NCI-H1105 (cell line): ENCODE measurements at places on chromosomes 1 and 21.

GRCh38 chr21:20882462-20883407, 115.5 kb upstream of the NCAM2 start:
- DNase-seq = peak; percentile 53

GRCh38 chr1:184002071-184002470, 35.5 kb downstream of the COLGALT2 start:
- no peak for DNase-seq

DNA sequence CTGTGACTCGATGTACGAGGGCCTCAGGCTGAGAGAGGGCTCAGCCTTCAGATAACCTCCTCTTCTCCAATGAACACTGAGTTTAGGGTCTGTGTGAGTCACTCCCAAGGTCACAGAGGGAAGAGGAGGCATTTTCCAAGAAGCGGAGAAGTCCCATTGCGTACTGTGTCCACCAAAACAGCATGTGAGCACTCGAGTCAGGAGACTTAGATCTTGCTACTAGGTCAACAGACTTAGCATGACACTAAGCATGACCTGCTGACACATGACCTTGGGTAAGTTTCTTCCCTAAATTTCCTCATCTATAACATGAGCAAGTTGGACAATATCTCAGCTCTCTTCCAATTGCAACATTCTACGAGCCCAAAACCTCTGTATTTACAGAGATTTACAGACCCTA, 68.0 kb downstream of the PLPP3 start:
- DNase-seq = no peak

DNA sequence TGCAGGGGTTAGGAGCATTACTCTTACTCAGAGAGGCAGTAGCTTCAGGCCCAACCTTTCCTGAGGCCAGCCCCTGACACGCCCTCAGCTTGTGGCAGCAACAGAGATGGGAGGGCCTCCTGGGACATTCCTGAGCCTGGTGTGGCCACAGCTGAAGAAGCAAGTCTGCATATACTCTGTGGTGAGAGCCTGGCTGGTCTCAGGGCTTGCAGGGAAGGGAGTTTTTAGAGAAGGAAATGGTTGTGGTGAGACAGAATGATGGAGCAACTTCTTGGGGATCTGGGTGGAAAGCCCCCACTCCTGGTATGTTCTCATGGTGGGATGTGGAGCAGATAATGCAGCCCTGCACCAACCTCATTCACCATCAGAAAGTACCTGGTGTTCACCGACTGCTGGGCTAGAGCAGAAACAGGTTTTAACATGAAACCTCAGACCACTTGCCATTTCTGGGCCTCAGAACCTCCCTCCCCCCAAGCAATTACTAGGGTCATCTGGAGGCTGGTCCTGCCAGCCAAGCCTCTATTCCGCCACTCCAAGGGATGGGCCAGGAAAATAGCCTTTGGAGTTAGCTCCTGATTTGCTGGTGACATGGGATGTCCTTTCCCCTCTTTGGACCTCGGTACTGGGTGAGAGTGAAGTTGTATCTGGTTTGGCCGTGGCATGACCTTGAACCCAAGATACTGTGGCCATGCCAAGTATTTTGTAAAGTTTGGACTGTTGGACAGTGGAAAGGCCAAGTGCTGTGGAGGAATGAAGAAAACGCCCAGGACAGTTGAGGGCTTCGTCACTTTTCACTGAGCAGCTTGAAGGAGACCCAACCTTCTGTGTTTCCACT, 28.1 kb upstream of the RNF19B start:
- no peak for DNase-seq

GRCh38 chr1:52978045-52978444, 51.0 kb downstream of the SCP2 start:
- DNase-seq = no peak

DNA sequence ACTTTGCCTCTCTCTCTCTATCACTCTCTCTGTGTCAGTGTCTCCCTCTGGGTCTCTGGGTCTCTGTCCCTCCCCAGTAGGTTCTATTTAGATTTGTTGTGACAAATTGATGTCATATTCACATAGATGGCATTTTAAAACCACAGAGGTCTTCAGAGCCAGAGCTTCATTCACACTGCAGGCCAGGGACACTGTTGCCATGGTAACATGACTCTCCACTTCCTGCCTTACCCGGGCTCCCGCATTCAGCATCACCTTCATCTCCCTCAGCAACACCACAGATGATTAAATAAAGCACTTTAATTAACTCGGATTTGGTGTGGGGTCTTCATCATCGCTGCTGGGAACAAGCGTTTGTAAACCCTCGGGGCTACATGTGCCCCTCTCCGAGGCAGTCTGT, 132.6 kb downstream of the ETS2 start:
- peak; percentile 31 for DNase-seq

GRCh38 chr1:17944646-17945045, 163.0 kb upstream of the IGSF21 start:
- DNase-seq = no peak

DNA sequence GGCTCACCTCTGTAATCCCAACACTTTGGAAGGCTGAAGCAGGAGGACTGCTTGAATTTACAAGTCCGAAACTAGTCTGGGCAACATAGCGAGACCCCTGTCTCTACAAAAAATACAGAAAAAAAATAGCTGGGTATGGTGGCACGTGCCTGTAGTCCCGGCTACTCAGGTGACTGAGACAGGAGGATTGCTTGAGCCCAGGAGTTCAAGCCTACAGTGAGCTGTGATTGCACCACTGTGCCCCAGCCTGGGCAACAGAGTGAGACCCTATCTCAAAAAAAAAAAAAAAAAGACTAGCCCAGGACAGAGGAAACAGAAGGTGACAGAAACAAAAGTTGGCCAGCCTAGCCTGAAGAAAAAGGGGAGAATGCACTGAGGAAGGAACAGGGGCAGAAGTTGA, 21.2 kb downstream of the ARMH1 start:
- no peak for DNase-seq

DNA sequence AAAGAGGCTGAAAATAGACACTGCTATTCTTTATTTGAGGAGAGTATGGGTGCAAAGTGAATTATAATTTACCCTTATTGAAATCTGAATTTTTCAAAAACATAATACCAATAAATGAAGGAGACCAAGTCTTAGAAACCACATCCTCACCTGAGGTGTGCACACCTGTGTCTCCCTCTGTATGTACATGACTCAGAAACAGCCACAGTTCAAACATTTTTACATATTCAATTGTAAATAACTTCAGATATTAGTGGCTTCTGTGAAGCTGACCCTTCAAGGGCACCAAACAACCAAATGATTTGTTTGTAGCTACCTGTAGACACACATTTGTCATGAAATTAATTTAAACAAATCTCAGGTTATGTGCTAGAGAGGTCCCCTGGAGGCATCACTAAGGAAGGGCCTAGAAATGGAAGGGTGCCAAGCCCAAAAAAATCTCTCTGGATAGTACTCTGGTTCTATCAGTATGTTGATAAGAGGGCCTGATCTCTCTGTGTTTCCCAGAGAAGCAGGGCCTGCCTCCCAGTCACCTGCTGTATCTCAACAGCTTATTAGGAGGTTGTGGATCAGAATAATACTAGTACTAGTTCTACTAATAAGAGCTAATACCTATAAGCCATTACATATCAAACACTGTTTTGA, 28.1 kb downstream of the ERI3 start:
- DNase-seq = no peak

GRCh38 chr21:14889080-14889810, 175.6 kb downstream of the NRIP1 start:
- DNase-seq = no peak
